ENCODE measurements at places on chromosomes 16 and 17. TPM values are rescaled to one million over a fixed set of nuclear protein-coding genes. Genes with fewer than 3 reads are reported as not detected.

Gene TP53TG3B
- not detected for total RNA-seq

Gene RCVRN
- total RNA-seq: not detected

Gene DNAH17
- total RNA-seq: 1.3 TPM

Gene NUBP2
- 66.1 TPM for total RNA-seq

- H3K27ac ChIP-seq: no peak overlapping the region
- H3K4me1 ChIP-seq: peaks cover 13% of the 10 kb centered on the region
- H3K36me3 ChIP-seq: peaks cover 4% of the 10 kb centered on the region
- DNase-seq: no peak
- H3K4me3 ChIP-seq: no peak overlapping the region
- H3K27me3 ChIP-seq: peaks cover 1% of the 10 kb centered on the region
Observed at GRCh38 chr16:65660390-65660789, 538.5 kb upstream of the CDH11 start.

GRCh38 chr16:14641926-14642325 is 9.2 kb downstream of the BFAR start:
- H3K27me3 ChIP-seq: peaks cover 3% of the 10 kb centered on the region
- peaks cover 17% of the 10 kb centered on the region for H3K4me1 ChIP-seq
- H3K4me3 ChIP-seq: no peak overlapping the region
- H3K36me3 ChIP-seq: no peaks in the 10 kb centered on the region
